ENCODE measurements at places on chromosomes 2 and 18.

GRCh38 chr2:43185146-43185545 lies 41.3 kb downstream of the ZFP36L2 start:
- DNase-seq, result no peak

DNA sequence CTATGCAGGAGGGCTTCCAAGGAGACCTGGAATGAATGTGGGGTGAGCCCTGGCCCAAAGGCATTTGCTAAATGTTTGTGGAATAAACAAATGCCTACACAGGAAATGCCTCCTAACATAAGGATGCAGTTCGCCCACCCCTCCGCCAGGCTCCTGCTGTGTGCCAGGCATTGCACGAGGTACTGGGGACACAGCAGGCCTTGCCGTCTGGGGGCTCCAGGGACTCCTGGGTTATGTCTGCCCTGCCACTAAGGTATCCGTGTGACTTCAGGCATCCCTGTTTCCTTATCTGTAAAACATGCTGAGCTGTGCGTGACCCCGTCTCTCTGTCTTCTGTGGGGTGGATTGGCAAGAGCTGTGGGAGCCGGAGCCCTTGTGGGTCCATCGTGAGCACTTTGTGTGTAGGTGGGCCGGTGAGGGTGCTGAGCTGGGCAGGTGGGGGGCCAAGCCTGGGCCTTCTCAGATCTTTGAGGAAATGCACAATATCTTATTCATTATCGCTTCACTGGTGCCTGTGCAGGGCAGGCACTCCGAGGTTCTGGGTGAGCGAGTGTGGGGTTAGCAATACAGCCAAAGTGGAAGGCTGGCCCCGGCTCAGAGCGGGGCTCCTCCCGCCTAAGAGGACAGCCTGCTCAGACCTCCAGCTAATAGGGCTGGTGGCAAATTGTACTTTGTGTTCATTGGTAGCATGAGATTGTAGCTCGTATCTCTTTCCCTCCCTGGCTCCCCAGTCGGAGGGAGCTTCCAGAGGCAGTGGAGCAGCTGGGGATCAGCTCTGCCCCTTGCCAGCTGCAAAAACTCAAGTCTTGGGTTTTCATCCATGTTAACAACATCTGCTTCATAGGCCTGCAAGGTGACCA lies 126.8 kb downstream of the GLI2 start:
- DNase-seq, result no peak

DNA sequence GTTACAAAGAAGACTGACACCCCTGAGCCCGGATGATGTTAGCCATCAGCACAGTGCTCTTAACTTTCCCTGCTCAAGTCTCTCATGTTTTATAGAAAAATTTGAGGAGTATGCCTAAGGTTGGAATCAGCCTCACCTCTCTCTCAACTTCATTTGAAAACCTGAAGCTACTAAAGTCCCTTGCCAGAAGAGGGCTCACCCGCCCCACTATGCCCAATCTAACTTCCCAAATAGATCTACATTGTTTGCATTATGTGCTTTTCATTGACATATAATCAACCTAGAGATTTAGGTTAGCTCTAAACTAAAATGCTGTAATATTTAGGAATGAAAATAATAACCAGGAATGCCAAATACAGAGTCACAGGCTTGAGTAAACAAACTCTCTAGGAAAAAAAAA lies 305.4 kb downstream of the NCKAP5 start:
- no peak for DNase-seq

GRCh38 chr2:196166876-196167275 lies 4.5 kb downstream of the STK17B start:
- no peak for DNase-seq

DNA sequence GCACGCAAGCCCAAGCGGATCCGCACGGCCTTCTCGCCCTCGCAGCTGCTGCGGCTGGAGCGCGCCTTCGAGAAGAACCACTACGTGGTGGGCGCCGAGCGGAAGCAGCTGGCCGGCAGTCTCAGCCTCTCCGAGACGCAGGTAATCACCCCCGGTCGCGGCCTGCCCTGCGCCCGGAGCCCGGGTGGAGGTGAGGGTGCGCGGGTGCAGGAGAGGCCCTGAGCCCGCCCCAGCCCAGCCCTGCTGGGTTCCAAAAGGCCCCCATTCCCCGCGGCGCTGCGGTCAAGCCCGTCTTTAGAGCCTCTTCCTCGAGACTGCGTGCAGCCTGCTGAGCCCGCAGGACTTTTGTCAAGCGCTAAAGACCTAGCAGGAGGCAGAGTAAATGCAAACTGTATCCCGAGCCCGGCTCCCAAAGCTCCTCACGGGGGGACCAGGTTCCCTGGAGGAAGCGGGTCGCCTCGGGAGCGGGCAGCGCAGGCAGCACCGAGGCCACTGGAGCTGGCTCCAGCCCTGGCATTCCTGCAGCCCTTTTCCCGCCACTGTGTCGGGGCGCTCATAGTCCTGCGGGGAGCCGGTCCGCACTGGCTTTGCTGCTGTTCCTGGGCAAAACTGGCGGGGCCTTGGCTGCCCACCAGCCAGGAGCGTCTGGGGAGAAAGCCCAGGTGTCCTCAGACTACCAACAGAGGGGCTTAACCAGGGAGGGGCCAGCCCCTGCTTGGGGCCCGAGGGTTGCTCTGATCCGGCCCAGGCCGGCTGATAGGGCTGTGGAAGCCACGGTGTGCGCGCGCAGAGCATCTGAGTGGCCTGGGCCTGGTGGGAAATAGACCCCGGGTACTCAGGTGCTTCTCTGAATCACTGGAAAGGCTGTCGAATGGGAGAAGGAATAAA lies 7.3 kb downstream of the EMX1 start:
- no peak for DNase-seq

DNA sequence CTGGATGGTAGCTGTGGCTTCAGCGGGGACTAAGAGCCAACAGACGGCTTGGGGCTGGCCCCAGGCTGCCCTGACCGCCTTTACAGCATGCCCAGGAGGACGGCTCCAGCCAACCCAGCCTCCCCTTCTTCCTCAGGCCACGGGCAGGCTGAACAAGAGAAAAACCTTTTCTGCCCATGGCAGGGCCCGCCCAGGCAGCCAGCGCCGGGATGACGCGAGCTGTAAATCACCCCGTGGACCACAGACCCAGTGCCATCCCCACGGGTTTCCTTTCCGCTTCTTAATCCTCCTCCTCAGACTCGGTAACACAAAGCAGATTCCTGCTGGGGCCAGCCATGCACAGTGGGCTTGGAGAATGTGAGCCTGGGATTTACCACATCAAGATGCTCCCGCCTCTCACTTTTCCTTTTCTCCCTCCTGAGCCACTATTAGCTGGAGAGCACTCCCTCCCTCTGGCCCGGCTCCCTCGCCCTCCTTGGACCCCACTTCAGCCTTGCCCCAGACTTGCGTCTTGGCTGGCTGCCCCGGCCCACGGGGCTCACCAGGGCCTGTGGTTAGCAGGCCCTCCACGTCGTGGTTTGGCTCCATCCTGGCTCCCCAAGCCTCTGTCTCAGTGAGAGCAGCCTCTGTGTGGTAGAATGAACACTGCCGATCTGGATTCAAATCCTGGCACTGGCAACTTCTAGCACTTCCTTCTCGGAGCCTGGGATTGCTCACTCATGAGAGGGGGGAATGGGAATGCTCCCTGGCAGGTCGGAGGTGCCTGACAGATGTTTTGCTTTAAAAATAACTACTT lies 31.4 kb downstream of the ATOH8 start:
- no peak for DNase-seq

DNA sequence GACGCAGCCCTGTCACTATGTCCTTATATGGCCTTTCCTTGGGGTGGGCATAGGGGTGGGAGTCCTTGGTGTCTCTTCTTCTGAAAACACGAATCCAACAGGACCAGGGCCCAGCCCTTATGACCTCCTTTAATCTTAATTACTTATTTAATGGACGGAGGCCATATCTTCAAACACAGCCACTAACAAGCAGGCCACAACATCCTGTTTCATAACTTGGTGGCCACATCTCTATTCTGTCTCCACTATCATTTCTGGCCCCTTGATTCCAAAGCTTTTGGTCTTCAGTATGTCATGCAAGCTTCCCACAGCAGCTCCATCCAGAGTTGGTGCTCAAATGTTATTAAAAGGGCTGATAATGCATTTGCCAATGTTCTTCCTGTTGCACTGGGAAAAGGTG lies 287.3 kb upstream of the SMIM21 start:
- no peak for DNase-seq

- DNase-seq, result no peak
Observed at GRCh38 chr2:213021971-213022899, 129.2 kb downstream of the IKZF2 start.

GRCh38 chr2:197293252-197294007 lies 17.1 kb downstream of the ANKRD44 start:
- no peak for DNase-seq

DNA sequence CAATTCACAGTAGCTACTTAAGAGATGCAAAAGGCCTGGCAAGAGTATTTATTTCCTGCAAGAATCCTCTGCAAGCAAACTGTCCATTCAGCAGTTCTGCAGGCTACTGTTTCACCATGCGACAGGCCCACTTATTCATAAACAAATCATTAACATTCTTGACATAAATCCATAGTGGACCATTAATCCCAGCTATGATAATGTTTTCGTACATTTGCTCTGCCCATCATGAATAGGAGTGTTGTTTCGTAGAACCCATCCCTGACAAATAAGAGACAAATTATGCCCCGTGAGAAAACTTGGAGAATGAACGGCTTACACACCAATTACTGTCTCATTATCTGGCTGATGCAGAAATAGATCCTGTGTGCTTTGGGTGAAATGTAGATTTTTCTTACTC lies 65.4 kb downstream of the PID1 start:
- DNase-seq, result no peak

- DNase-seq, result no peak
Observed at GRCh38 chr18:78240101-78240500, 739.5 kb upstream of the SALL3 start.

DNA sequence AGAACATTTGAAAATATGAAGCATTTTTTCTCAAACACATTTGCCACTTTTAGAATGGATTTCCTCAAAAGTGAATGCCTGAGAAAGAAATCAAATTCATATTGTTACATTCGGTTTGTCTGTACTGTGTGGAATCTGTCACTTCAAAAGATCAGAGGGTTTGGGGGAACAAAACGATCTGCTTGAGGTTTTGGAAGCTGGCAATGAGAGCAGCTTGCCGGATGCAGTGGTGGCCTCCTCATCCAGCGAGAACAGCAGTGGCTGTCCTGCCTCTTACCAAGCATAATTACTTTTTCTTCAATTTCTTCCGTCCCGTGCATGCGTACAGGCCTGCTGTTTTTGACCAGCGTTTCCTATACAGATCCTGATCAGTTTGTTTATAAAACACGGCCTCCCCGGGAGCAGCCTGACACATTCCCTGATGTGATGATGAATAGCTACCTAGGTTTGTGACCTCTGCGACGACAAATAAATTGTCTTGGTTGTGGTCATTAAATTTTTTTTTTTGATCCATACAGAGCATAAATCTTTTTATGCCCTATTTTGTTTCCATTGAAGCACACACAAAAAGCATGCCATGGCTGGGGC lies 45.2 kb downstream of the ITGA6 start:
- DNase-seq, result no peak

DNA sequence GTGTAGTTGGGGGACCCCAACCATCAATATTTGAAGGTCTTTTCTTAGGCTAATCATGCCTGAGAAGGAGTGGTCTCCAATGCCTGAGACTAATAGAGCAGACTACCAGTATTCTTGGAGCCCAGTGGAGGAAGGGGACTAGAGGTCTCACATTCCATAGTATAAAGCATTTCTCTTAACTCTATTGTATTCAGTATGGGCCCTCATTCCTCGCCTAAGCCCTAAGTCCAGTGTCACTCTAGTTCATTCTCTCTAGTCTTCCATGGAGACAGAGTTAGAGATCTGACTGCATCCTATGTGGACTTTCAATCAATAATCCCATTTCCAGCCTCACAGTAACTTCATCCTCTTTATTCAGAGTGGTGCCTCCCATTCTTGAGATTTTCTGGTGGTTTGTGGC lies 29.7 kb upstream of the MAP4K4 start:
- no peak for DNase-seq

GRCh38 chr2:163665051-163665450 lies 70.8 kb downstream of the FIGN start:
- DNase-seq, result no peak

DNA sequence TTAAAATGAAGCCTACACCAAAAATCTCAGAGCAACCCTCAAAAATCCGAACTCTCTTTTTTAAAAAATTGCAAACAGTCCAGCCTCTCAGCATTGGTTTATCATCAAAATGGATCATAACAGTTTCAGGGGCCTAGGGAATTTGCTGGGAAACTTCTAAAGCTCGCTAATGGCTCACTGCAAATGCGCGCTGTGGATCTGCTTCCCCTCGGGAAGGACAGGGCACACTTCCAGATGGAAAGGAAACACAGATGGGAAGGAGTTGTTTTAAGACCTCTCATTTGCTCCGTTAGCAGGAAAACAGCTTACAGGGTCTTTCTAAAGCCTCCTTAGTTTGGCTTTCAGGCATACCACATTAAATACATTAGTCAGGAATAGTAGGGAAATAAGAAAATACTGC lies 27.2 kb downstream of the FECH start:
- DNase-seq, result no peak

- DNase-seq, result no peak
Observed at GRCh38 chr2:213122725-213123124, 28.7 kb downstream of the IKZF2 start.
